Cardiac muscle cell (in vitro differentiated cells and primary cell): ENCODE measurements at places on chromosomes 2 and 18.

GRCh38 chr2:237352279-237352845, 61.6 kb downstream of the COL6A3 start:
- DNase-seq, result no peak

GRCh38 chr2:235749121-235749770, 255.4 kb downstream of the AGAP1 start:
- DNase-seq, result peak; percentile 20

DNA sequence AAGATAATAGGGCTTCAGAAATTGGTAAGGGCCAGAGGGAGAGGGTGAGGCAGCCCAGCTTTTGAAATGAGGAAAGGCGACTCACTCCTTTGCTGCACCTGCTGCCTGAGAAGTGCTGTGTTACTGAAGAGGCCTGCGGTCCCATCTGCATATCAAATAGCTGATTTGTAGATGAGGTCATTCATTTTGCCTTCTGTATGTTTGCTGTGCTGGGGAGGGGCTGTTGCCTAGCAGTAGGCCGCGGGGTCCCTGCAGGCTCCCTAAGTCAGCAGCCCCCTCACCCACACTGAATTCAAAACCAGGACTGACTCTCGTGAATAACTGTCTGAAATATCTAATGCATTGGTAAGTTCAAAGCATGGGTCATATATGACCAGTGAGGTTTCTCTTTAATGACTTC, 377.2 kb downstream of the SOX11 start:
- no peak for DNase-seq

DNA sequence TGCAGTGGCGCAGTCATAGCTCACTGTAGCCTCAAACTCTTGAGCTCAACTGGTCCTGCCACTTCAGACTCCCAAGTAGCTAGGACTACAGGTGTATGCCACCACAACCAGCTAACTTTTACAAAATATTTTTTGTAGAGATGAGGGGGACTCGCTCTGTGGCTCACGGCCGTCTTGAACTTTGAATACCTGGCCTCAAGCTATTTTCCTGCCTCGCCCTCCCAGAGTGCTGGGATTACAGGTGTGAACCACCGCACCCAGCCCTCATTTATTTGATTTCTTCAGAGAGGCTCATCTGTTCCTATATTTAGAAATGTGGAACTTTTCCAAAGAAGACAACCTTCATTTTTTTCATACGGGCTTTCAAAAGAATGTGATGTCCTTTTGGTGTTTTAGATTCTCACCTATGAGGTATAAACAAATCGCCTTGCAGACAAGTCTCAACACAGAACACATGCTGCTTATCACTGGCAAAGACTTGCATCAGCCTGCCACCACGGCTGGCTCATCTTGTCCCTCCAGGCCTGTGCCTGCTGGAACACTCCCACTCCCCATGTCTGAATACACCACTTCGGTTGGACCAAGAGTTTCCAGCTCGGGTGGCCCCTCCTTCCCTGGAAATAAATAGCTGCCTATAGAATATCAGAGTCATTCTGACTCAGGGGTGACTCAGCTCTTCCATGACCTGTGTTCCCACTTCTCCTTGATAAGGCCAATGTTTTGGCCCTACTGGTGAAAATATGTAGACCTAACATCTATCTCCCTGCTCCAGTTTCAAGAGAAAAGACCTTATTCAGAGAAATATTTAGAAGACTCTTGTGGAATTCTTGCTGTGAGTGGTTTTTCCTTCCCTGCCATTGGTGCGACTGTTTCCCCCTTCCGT, 202.6 kb downstream of the TGIF1 start:
- DNase-seq, result peak; percentile 77

GRCh38 chr2:207533461-207534008, 3.8 kb downstream of the CREB1 start:
- DNase-seq, result no peak

GRCh38 chr2:56889738-56890137, 705.9 kb downstream of the CCDC85A start:
- no peak for DNase-seq

DNA sequence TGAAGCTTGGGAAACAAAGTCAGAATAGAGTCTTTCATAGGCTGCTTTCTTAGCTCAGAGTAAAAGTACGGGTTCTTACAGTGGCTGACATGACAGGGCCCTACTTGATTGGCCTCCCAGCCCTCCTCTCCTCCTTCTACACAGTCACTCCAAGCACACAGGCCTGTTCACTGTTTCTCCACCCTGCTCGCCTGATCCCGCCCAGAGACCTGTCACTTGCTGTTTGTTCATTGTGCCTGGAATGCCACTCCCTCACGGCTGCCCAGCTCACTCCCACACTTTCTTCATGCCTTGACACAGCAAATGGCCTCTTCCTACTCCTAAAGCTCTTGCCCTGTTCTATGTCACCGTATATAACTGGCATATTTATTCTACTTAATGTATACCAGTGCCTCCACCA, 104.8 kb downstream of the MAP4K4 start:
- no peak for DNase-seq

GRCh38 chr2:15348045-15348444, 213.1 kb downstream of the NBAS start:
- no peak for DNase-seq

DNA sequence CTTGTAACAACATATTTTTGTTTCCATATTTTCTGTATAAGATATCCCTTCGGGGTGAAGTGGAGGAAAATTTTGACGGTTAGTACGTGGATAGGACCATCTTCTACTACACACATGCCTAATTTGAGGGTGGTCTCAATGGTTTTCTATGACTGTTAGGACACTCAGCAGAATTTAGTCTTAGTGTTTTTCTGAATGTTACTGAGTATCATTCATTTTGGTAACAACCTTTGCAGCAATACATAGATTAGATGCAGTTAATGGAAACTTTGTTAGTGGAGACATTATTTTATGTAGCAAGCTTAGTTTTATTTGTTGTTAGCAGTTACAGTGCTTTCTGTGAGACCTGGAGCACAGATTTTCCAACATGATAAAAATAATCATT, 1.6 kb downstream of the ITGAV start:
- DNase-seq, result no peak

DNA sequence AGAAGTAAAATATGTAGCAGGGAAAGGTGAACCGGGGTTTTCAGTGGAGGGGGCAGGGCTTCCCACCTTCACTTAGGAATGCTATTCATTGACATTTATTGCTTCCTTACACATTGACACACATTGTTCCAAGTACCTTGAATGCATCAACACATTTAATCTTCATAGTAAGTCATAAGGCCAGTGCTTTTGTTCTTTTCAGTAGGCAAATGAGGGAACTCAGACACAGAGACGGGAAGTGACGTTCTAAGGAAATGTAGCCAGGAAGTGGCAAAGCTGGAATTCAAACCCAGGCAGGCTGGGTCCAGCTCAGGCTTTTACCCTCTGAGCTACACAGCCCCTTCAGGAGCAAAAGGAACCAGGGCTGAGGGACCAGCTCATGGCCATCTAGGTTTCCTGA, 20.7 kb downstream of the BMP10 start:
- no peak for DNase-seq
